ENCODE measurements at places on chromosomes 13 and 19. TPM values are rescaled to one million over a fixed set of nuclear protein-coding genes. Genes with fewer than 3 reads are reported as not detected.

GSX1 gene
- not detected for total RNA-seq

GFY gene
- not detected for total RNA-seq

NLRP7 gene
- not detected for total RNA-seq

FCGBP gene
- 108 TPM for total RNA-seq

SLC25A41 gene
- not detected for total RNA-seq

KASH5 gene
- not detected for total RNA-seq

STXBP2 gene
- 60.4 TPM for total RNA-seq

FFAR1 gene
- not detected for total RNA-seq

HS6ST3 gene
- total RNA-seq: 0.06 TPM

ANO8 gene
- total RNA-seq: 16.2 TPM

OR7A17 gene
- not detected for total RNA-seq

PEAK3 gene
- total RNA-seq: 2.6 TPM

ZSCAN4 gene
- not detected for total RNA-seq

FSD1 gene
- not detected for total RNA-seq

ADGRE3 gene
- total RNA-seq: 0.19 TPM

ADAMTSL5 gene
- total RNA-seq: 1.8 TPM

TMEM221 gene
- total RNA-seq: not detected

SLC5A5 gene
- total RNA-seq: 0.22 TPM

ZNF541 gene
- total RNA-seq: 0.87 TPM

USHBP1 gene
- 11.3 TPM for total RNA-seq

TNPO2 gene
- total RNA-seq: 79.4 TPM

AXL gene
- 61.1 TPM for total RNA-seq

CDC42EP5 gene
- total RNA-seq: 38.1 TPM

TEKTIP1 gene
- total RNA-seq: 0.51 TPM

CD209 gene
- total RNA-seq: 63.5 TPM

ADAT3 gene
- 6.1 TPM for total RNA-seq

CGB8 gene
- total RNA-seq: not detected
